Fibroblast of skin of back (primary cell): ENCODE measurements at places on chromosomes 4 and X.

DNA sequence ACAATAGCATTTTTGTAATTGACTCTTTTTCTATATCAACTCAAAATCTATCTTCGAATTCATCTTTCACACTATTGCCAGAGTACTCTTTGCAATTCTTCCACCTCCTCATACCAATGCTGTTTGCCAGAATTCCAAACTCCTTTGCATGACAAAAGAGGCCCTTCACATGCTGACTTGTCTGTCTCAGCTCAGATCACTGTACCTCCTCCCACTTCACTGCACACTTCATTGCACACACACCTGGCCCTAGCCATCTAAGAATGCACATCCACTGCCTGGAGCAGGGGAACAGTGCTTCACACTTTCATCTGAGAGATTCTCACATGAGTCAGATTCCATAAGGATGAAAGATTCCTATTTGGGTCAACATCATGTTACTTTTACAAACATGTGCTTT, 56.5 kb downstream of the PRDM5 start:
- DNase-seq, result no peak

DNA sequence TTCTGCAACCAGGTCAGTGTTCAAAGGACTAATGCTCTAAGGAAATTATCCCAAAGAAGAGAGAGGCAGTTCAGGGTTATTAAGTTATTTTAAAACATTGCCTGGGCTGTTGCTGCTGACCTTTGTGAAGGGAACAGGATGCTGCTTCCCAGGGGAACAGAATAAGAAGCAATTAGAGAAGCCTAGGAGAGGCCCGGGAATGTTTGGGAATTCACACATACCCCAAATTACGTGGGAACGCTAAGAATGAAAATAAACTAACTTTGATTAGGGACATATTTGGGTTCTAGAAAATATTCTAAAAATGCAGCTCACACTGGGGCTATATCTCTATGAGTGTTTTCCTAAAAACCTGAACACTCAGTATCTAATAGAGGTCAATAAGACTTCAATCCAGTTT, 243.1 kb upstream of the FTHL17 start:
- peak; percentile 89 for DNase-seq

GRCh38 chr4:22546299-22546698, 30.4 kb upstream of the ADGRA3 start:
- DNase-seq, result no peak

DNA sequence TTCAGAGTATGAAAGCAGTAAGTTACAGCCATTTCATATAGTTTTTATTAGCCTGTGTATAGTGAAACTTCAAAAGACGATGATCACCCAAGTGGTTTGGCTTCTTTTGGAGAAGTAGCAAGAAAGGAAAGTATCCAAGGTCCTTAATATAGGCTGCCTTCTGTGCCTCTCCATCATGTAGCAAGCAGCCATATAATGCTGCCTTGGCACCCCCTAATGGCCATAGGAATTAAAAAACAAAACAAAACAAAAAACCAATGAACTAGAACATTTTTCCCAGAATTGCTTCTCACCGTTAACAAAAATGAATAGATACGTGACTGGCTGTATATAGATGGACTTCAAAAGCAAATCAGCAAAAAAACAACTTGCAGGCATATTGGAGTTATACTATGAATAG, 18.9 kb downstream of the LAMP2 start:
- DNase-seq, result no peak

DNA sequence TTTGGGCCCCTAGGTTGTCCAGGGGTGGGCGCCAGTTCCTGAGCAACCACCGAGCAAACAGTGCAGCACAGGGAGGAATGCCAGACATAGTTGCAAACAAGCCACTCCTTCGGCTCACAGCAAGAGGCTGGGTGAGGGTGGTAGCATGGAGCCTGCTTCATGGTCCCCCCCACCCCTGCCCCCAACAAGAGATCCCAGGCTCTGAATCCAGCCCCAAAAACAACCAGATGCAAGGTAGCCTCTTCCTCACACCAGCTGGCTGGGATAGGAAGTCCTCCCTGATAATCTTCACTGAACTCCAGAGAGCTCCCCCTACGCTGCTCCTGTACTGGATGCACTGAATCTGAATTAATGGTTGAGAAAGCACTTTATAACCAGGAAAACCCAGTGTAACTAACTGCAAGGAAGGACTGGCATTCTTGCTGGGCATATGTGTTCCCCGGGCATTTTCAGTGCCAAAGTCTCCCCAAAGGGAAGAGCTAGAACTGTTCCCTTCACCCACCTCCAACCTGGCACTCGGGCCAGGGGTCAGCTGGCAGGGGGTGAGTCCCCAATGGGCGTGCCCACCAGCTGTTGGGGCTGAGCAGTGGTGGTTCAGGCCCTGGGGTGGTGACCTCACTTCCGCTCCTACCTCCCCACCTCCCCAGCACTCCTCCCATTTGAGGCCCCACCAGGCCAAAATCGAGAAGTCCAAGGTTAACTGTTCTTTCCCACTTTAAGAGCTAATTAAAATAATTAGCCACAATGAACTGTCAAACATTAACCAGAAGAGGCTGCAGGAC, 1.5 kb downstream of the ELF4 start:
- peak; percentile 48 for DNase-seq

DNA sequence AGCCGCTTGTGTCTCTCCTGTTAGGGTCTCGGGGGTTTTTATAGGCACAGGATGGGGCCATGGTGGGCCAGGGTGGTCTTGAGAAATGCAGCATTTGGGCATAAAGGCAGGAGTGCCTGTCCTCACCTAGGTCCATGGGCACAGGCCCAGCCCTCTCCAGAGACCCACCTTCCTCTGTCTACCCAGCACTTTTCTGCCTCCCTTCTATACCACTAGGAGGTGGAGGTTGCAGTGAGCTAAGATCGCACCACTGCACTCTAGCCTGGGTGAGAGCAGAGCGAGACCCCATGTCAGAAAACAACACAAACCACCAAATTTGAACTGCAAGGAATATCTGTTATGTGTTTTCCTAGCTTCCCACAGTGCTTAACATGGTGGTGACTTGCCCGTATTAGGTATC, 38.0 kb downstream of the MOB1B start:
- no peak for DNase-seq

GRCh38 chrX:102067966-102068723, 57.3 kb upstream of the TCEAL2 start:
- peak; percentile 6 for DNase-seq

DNA sequence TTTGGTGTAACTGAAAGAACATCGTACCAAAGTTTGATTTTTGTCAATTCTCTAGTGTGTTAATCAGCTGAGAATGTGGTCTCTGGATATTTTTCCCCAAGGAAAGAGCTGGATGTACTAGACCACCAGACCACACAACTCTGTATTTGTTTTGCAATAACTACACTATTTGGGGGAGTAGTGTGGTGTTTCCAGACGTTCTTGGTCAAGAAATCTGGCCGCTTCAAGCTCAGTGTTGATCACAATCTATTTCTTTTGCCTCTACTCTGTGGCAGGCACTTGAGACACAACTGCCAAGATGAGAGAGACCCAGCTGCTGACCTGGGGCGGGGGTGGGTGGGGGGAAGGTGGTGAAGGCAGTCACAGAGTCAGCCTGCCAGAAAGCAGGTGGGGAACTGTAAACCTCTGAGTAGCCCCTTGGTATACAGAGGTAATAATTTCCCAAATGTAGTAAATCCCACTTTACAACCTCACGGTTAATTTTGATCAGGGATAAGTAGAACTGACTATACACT, 30.6 kb downstream of the PTTG2 start:
- DNase-seq, result no peak

- no peak for DNase-seq
These were observed 67.1 kb upstream of the SPIN2A start for GRCh38 chrX:57204306-57204705.

DNA sequence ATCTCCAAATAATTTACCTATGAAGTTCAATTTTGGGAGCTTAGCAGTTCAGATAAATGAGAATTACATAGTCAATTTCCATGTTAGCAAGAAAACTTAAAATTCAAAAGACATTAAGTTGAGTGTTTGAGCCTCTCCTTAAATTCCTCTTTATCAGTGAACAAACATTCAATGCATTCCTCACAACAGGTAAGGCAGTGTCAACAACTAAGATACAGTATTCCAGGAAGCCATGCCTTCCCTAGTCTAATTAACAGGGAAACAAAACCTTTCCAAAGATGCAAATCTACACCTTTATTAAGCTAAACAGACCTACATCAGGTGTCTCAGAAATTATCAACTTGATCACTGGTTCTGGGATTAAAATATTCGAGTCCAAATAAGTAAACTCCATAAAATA, 3.7 kb downstream of the SH3RF1 start:
- no peak for DNase-seq

- no peak for DNase-seq
These were observed 363.9 kb upstream of the PPP1R2C start for GRCh38 chrX:43141885-43142284.

GRCh38 chrX:19513383-19513782, 1.9 kb downstream of the MAP3K15 start:
- DNase-seq, result no peak
